ENCODE measurements at places on chromosomes 6 and 20.

GRCh38 chr6:31055441-31055840 is 45.2 kb downstream of the MUC22 start:
- DNase-seq, result no peak

DNA sequence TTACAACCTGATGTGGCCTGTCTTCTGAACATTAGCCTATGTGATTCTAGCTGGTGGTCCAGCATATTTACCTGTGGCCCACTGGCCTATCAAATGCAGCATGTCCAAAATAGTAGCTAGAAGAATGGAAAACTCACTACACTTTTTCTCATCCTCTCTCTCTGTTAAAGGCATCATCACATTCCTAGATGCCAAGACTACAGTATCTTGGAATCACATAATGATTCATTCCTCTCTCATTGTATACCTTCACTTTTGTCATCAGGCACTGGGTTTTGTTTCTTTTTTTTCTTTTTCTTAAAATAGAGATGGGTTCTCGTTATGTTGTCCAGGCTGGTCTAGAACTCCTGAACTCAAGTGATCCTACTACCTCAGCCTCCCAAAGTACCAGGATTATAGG is 45.0 kb downstream of the FAM83B start:
- no peak for DNase-seq

DNA sequence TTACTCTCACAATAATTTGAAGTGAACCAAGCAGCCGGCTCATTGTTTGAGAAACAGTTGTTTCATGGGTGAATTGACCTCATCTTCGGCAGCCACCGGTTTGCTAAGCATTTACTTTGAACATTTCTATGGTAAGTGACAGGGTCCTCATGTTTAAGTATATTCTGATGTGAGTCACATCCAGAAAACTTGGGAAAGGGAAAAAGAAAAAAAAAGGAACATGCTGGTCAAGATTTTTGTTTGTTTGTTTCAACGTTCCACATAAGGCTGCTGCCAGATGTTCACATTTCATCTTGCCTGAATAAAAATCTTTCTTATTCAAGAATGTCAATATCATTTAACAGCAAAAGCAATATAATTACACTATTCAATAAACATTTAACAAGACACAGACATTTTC is 55.0 kb upstream of the EXOC2 start:
- DNase-seq, result no peak

DNA sequence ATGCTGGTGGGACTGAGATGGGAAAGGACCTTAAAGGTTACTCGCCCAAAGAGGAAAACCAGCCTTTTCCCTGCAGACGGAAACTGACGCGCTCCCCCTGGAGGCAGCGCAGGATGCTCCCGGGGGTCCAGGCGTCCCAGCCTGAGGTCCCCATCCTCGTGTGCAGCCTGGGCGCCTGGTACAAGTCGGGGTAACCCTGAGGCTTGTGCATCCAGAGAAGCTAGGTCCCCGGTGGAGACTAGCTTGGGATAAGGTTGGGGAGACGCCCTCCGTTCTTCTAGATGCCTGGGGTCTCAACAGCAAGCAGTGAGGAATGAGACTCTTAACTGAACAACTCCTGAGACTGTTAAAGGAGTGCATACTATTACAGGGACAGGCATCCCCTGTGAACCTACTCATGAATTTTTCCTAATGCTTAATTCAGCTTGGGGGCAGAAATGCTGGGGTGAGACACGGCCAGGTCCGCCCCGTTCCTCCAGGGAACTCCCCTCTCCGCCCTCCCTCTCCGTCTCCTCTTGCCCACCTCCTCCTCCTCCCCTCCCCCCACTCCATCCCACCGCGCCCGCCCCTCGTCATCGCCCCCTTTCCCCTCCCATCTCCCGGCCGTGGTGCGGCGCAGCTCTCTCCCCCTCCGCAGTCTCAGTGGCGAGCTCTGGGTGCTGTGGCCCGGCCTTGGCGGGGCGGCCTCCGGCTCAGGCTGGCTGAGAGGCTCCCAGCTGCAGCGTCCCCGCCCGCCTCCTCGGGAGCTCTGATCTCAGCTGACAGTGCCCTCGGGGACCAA is at the start of gene PRSS35:
Gene PRSS35 (plus strand): TSS at position 634 of the 781 bp plus-strand sequence. CDS start 10,908 bp downstream, outside the sequence.
- peak; percentile 11 for DNase-seq

DNA sequence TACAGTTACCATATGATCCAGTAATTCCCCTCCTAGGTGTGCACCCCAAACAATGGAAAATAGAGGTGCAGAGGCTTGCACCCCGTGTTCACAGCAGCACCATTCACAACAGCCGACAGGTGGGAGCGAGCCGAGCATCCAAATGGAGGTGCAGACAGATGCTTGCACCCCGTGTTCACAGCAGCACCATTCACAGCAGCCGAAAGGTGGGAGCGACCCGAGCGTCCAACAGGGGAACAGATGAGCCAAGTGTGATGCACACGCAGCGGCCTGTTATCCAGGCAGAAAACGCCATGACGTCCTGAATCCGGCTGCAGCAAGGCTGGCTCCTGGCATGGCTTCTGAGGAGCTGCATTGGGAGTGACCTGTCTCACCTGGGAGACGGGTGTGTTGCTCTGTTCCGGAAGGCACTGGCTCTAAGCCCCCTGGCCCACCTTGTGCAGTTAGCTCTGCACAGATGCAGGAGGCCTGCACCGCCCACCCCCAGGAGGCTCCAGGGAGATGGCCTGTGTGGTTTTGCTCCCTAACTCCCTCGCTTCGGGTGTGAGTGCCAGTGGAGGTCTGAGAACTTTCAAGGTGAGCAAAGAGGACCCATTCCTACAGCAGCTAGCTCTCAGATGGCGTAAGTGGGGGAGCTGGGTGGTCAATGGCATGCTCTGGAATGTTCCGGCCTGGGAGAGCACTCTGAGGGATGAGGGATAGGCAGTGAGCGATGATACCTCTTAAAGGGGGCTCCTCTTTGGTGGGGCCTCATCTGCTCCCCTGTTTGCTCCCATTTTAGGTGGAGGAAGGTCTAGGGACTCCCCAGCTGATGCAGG is 47.8 kb upstream of the FRMD1 start:
- DNase-seq, result no peak

- DNase-seq, result no peak
These were observed 191.4 kb downstream of the NFATC2 start for GRCh38 chr20:51350941-51351631.

DNA sequence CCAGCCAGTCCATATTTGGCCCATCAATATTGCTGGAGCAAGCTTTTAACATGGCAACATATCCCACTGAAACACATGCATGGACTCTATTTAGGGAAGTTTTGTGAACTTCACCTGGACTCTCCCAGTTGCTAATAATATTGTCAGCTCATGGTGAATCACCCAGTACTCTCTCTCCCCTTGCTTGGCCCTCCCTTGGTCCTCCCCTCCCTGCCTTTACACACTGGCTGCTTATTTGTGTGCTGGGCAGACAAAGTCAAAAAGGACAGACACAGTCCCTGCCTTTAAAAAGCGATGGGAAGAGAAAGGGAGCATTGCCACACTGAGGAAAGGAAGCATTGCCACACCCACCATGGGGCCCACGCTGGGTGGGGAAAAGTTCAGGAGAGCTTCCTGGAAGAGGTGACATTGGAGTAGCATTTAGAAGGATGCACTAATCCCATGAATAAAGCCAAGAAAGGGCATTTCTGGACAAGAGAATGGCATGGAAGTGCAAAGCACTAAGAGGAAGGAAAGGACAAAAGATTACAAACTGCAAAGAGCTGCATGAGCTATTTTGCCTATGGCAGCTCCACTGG is 143.4 kb upstream of the EXOC2 start:
- DNase-seq, result no peak

DNA sequence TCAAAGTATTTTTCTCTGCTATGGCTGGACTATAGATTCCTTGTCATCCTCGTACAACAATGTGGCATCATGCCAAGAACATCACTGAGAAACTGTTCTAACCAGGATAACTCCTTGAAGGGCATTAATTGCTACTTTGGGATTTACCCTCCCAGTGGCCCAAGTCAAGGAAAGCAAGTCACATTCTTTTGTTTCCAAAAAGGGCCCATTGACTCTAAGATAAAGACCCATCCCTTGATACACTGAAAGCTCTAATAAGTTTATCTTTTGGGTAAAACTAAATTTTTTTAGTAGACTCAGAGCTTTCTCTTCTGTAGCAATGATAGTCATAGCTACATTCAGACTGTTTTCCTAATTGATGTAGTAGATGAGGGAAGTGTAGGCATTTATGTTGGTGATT is at the start of gene OR2J3:
Gene OR2J3 (plus strand): TSS at position 301 of the 400 bp plus-strand sequence. CDS start 3,833 bp downstream, outside the sequence.
- no peak for DNase-seq

- no peak for DNase-seq
These were observed 237.8 kb downstream of the TBX18 start for GRCh38 chr6:84526631-84527030.

DNA sequence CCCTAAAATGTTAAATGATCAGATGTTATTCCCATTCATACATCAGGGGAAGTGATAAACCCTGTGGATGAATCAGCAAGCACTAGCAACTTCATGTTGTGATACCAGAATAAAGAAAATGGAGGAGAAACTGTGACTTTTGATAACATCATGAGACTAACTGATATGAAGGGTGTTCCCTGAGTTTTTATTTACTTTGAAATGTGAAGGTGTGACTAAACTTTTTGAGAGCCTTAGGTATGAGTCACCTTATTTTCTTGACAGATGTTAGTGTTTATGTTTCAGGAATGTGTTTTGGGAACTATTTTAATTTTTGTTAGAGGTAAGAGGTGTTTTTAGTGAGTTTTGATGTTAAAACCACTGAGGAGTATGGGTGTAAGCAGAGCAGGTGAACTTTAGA is 4.4 kb downstream of the PARD6B start:
- DNase-seq, result no peak

- no peak for DNase-seq
These were observed 20.8 kb upstream of the BMP7 start for GRCh38 chr20:57287007-57287880.

DNA sequence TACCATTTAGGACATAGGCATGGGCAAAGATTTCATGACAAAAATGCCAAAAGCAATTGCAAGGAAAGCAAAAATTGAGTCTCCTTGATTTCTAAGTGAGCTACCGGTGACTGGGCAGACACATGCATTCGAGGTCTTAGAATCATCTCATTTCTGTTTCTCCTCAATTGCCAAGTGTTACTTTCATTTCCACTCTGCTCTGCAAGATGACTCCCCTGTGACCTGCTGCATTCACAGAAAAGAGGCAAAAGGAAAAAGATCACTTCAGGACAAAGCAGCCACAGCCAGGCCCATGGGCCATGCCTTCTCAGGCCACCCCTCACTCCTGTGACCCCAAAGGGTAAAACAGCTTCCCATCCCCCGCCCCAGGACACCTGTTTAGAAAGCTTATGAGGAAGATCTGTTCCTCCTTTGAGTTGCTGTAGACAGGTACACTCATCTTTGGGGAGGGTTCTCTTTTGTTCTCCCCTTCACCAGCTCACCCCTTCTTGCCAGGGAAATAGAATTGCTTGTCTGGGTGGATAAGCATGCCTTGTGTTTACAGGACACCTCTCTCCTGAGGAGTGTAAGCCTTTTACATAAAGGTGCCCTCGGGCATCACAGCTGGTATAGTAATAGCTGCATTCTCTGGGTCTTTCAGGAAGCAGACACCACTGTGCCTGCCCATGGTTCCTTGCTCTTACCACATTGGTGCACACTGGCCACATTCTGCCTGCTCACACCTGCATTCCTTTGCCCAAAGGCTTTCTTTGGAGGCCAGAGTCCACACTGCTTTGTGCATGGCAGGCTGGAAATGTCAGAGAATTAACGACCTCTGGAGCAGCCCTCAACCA is 105.0 kb downstream of the SLC24A3 start:
- DNase-seq, result no peak

DNA sequence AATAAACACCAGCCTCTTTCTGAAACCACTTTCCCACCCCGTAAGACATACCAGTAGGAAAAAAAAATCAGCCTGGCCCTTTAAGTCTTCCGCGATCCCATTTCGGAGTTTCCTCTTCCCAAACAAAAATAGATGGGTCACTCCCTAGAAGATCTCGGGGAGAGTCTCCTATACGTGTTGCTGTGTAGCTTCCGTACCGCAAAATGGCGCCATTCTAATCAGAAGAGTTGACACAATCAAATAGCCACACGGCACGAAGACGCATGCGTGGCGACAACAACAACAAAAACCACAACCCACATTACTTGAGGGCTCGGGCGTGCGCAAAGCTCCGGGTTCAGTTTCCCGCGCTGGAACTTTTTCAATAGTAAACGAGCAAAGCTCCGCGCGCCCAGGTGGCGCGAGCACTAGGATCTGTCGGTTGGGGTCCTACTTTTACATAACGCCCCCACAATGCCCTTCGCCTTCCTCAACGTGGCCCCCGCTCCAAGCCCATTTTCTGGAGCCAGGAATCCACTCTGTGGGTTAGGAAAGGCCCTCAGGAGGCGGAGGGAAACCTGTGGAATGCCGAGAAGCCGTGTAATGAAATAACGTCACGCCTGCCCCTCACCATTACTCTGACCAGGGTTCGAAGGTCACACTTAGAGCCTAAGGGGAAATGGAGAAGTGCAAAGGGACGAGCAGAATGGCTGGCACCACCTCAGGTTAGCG is at the start of gene GPANK1:
Gene GPANK1 (minus strand): TSS at position 208 of the 711 bp plus-strand sequence. CDS start 519 bp downstream, outside the sequence.
- peak; percentile 91 for DNase-seq

GRCh38 chr20:6142348-6142993 is 19.6 kb upstream of the FERMT1 start:
- peak; percentile 50 for DNase-seq

DNA sequence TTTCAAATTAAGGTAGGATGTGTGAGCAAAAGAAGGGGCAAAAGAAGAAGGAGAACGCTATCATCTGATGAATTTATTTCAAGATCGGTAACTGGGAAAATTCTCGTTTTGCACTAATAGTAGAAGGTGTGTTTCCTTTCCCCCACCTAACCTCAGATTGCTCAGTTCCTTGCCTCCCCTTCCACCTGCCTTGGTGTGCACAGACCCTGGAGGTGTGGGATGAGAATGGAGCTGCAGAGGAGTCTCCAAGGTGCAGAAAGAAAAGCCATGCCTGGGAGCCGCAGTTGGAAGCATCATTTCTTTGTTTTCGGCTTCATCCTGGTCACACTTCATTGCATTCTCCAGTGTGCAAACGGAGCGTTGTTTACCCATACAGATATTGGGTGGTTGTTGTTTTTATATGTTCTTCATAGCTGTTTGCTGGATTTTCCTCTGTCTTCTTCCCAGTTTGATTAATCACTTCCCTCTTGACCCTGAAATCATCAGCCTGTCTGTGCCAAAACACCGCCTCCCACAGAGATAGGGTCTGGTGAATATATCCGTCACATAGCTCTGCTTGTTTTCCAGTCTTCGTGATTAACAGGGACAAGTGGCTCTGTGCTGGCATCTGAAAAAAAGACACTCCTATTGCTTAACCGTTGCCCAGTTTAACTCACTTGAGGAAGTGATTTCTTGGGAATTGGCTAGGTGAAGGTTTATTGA is 40.2 kb upstream of the NEDD9 start:
- no peak for DNase-seq

DNA sequence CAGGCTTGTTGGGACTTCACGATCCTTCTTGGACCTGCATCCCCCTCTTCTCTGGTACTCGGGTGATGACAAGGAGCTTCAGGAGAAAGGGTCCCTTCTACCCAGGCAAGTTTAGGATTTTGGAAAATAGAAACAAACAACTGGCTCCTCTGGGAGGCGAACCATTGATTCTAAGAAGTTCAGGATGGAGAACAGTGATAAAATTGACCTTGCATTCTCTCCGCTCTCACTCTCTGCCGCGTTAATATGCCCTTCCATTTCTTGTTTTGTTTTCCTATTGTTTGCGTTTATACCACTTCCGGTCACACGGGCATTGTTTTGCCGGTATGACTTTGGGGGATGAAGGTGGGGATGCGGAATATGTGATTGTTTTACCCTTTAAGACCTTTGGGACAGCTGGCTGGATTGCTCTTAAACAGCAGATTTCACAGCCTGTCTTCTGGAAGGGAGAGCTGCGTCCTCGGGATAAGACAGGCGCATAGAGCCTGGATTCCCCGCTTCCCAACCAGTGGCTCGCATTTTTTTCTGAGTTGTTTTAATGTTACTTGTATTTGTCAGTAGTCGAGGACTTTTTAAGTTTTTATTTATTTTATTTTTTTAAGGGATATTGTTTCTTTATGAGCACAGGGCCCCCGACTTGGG is 144.3 kb upstream of the ZNF184 start:
- DNase-seq, result no peak

All from activated CD4-positive, alpha-beta T cell treated with anti-CD3 and anti-CD28 coated beads, Interleukin-2, amount 50 U/mL, for 48 hours (primary cell).